ENCODE measurements at places on chromosomes 5 and 9.

DNA sequence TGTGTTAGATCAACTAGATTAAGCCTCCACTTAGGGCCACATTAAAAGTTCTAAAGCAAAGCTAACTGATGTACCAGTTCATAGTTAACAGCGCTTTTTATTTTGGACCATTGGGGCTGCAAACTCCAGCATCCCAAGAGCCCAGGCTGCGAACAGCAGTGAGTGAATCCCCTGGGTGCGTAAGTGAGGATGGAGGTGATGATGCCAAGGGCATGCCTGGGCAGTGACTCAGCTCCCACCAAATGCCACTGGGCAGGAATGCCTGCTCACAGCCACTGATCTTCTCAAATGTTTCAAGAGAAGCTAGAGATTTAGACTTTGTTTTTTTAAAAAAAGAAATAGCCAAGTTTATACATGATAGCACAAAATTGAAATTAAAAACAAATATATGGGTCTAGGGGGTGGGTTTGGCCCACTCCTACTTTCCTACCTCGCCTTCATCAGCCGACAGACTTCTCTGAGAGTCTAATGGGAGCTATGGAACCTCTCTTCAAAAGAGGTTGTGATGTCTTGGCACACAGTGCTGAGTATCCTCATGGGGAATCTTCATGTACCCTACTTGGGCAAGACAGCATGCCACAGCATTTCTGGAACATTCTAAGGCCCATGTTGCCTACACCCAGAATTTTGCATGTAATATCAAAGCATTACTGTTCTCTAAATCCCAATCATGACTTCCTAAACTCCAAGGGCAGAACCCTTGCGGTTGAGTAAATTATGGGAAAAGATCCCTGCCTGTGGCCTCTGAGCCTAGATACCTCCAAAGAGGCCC, 398.1 kb downstream of the EBF1 start:
- DNase-seq, result no peak

DNA sequence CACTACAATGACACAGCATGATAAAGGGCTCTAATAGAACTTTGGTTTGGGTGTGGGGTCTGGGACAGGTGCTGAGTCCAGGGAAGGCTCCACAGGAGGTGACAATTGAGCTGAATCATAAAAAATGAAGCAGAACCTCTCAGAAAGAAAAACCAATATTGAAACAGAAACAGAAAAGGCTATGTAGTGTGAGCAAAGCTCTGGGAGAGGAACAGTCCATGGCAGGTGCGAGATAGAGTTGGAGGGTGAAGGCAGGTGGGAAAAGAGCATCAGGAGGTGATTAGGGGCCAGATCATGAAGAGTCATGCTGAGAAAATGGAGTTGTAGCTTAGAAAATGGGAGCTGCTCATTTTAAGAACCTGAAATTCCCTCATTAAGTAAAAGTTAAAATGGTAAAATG, 164.9 kb downstream of the KCTD16 start:
- DNase-seq, result no peak

GRCh38 chr5:61993295-61993927, 312.6 kb upstream of the KIF2A start:
- DNase-seq, result no peak

GRCh38 chr9:134537951-134538641, 103.5 kb upstream of the COL5A1 start:
- no peak for DNase-seq

GRCh38 chr5:19676895-19677294, 311.1 kb downstream of the CDH18 start:
- DNase-seq, result no peak

GRCh38 chr9:106981396-106982287, 118.7 kb downstream of the ZNF462 start:
- DNase-seq, result no peak

GRCh38 chr9:6680797-6681146, 35.2 kb upstream of the GLDC start:
- DNase-seq, result peak; percentile 75

GRCh38 chr9:133144142-133144903, 19.4 kb downstream of the GBGT1 start:
- peak; percentile 93 for DNase-seq
